ENCODE measurements at places on chromosomes 7 and 10.
A peak's percentile ranks its signal among the peaks of the same experiment; 100 is the strongest.

GRCh38 chr10:63812501-63812900, 291.3 kb downstream of the REEP3 start:
- DNase-seq, result no peak

DNA sequence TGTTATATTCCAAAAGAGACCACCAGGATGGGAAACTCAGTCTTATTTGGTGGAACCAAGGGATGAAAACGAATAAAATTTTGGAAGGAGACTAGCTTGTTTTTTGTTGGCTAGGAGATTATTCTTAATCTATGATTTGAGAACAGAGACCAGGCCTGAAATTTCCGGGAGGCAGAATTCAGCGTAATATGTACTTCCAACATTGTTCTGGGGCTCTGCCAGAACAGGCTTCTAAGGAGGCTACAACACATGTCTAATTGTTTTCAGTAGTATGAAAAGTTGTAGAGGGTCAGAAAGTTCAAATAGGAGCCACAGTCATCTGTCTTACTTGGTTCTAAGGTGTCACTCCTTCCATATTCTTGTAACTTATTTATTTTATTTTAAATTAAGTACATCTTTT, 1.7 kb downstream of the DDX21 start:
- DNase-seq, result no peak

GRCh38 chr7:27767374-27767773, 27.4 kb downstream of the TAX1BP1 start:
- DNase-seq, result no peak

- DNase-seq, result peak; percentile 83
Measured at GRCh38 chr10:11176746-11177145, 159.1 kb downstream of the CELF2 start.

DNA sequence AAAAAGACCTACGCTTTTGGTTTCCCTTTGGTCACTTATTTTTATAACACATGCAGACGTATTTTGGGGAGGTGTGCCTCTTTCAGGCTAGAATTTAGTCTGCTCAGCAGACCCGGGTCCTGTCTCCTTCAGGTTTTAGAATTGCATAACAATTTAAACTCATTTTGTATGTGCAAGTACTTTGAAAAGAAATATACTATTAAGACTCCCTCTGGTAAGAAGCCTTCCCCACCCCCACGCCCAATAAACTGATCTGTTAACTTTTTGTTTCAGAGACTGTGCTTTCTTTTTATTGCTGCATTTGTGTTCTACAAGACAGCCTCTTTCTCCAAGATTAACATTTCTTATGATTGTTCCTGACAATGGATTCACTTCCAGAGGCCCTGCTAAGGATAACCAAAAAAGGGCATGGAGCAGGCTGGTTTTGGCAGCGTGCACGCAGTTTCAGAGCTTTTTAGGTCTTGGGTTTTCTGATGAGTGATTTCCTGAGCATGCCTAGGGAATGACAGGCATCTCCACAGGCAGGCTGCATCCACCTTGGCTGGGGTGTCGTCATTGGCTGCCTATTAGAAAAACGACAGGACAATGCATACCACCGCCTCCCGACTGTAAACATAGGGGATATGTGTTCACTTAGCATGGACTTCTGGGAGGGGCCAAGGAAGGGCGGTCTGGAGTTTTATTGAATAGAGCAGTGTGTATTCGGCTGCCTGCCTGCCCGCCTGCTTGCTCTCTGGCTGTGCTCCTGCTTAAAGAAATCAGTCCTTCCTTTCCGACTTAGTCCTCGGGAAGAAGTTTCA, at the start of gene CALD1:
Gene CALD1 (plus strand): TSS at position 694 of the 800 bp plus-strand sequence. CDS start 88,100 bp downstream, outside the sequence.
- no peak for DNase-seq

DNA sequence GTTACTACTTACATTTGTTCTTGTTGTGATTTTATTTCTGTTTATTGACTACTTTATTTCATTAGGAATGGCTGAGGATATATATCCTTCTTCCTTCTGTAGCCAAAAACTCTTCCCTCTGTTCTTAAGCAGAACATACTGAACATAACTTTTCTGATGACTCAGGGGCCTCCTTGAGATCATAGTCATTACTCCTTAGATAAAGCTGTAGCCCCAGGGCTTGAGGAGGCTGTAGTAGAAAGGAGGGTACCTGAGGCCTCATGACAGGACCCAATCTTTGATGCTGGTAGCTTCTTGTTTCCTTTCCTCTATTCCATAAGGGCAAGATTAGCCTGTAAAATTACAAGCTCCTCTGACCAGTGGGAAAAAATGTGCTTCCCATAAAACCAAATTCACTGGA, 41.2 kb upstream of the FGFR2 start:
- DNase-seq, result no peak

DNA sequence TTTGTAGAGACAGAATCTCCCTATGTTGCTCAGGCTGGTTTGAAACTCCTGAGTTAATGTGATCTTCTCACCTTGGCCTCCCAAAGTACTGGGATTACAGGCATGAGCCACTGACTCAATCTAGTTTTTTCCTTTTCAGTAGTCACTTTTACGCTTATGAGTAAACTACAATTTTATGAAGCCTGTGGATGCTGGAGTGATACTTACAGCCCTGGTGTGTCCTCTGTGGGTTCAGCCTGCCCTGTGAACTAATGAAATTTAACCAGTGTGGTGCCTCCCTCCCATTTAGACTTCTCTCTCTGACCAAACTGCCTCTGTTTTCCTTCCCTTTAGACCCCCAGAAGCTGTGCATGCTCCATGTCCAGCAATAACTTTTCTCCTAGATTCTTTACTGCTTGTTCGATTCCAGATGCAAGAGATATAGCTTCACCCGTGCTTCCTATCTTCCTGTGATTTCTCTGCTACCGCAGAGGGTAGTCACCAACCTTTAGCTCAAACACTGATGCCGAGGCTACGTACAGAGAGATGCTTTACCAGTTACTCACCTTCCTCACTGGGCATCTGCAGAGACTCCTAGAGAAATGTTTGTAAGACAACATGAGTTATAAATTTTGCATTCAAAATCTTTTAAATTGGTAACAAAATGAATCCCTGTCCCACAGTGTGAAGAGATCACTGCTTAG, 90.8 kb downstream of the KIAA1217 start:
- DNase-seq, result no peak

DNA sequence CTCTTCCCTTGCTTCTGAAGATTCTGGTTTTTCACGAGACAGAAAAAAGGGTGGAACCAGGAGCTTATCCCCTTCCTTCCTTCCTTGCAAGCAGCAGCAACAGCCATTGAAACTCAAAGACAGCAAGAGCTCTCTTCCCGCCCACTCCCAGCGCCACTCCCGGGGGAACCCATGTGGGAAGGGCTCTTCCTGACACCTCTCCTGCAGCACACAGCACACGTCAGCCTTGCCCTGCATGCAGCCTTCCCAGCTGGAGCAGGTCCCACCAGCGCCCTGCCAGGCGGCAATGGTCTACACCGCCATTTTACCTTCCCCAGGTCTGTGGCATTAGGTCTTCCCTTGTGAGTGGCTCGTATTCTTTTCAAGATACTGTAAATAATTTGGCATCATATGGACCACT, 161.8 kb downstream of the MGMT start:
- no peak for DNase-seq

DNA sequence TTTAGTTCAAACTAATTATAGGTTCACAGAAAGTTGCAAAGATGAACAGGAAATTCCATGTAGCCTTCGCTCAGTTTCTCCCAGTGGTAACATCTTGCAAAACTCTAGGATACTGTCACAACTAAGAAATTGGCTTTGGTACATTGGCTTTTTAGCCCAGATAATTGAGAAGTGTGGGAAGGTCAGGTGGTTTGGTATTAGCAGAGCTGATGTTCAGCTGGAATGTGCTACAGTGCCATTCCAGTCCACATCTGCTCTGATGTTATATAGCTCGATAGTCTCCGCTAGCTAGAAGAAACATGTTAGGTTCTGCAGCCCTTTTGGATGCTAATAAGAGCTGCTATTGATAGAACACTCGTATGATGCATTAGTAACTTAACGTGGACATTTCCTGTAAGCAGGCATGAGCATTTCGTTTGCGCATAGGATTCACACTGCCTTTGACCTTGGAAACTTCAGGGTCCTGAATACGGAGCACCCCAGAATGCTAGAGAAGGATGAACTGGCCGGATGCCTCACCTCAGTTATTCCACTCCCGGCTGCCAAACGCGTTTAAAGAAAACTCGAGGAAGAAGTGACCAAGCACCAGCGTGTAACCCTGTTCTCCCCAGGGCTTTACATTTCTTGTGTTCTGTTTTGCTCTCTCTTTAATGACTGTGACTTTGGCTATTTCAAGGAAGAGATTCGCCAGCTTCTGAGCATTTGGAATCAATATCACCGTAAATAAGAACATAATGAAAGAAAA, 271.4 kb downstream of the GALNT17 start:
- no peak for DNase-seq

GRCh38 chr7:46391231-46392201, 470.4 kb upstream of the IGFBP3 start:
- DNase-seq, result no peak

GRCh38 chr10:62008196-62008595, 106.7 kb downstream of the ARID5B start:
- no peak for DNase-seq

GRCh38 chr7:27115221-27116026, 12.9 kb upstream of the HOXA2 start:
- DNase-seq, result no peak

DNA sequence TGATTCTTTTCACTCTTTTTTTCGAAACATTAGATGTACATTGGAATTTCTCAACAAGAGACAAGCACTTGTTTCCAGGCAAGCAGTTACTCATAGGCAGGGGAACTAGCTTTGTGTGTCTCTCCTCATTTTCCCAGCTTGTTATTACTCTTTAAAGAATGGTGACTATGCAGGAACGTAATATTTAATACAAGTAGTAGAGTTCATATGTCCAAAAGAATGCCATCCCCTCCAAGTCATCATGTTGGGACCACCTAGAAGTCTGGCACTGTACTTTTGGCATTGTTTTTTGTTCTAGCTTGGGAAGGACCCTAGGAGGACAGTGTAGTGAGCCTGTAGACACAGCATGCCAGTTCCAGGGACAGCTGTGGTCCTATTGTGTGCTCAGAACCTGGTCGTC, 650.7 kb downstream of the INHBA start:
- DNase-seq, result no peak

- no peak for DNase-seq
Measured at GRCh38 chr10:11608159-11609013, 3.1 kb downstream of the USP6NL start.

DNA sequence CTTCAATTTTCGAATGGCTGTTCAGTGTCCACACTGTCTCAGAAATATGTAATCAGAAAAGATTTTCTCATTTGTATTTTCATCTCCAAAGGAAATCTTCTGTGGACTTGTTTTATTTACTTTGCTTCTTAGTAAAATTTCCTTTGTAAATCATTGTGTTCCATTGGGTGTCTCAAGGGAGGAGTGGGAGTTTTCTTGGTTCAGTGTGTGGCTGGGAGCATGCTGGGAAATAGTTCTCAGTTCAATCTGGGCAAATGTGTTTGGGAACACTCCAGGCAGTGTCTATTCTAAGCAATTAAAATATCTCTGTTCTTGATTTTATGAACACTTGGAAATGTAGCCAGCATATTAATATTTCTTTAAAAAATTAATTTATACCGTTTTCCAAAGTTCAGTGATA, 1019.8 kb downstream of the CNTNAP2 start:
- no peak for DNase-seq

DNA sequence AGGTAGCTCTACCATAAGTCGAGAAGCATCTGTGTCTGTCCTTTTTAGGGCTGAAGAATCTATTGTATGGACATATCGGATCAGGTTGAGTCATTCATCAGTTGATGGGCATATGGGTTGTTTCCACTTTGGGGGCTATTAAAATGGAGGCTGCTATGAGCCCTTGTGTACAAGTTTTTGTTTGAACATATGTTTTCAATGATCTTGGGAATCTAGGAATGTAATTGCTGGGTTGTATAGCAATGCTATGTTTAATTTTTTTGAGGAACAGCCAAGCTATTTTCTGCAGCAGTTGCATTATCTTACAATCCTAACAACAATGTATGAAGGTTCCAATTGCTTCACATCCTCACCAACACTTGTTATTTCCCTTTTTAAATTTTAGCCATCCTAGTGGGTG, 46.4 kb upstream of the HABP2 start:
- no peak for DNase-seq

DNA sequence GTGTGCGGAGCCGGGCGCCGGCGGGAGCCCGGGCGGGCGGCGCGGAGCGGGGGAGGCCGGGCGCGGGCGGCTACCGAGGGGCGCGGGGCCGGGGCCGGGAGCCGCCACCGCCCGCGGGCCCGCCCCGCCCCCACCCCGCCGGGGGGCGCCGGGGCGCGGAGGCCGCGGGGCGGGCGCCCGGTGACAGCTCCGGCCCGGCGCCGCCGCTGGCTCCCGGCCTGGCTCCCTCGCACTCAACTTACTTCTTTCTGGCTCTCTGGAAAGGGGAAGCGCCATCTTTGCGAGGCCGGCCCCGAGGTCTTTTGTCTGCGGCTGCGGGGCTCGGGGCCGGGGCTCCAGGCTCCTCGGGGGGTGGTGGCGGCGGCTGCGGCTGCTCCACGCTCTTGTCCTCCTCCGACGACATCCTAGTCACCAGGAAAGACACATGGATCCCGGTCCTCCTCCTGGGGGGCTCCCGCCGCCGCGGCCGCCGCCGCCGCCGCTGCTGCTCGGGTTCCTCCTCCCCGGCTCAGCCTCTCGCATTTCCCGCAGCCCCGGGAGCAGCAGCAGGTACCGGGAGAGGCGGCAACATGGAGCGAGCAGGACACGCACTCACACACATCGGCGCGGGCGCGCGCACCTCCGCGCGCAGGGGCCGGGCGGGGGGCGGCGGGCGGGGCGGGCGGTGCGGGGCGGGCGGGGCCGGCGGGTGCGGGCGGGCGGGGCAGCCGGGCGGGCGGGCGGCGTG, at the start of gene KMT2C:
Gene KMT2C (minus strand): TSS at position 620 of the 727 bp plus-strand sequence. CDS start 217 bp downstream, at position 403.
- DNase-seq, result peak; percentile 67

DNA sequence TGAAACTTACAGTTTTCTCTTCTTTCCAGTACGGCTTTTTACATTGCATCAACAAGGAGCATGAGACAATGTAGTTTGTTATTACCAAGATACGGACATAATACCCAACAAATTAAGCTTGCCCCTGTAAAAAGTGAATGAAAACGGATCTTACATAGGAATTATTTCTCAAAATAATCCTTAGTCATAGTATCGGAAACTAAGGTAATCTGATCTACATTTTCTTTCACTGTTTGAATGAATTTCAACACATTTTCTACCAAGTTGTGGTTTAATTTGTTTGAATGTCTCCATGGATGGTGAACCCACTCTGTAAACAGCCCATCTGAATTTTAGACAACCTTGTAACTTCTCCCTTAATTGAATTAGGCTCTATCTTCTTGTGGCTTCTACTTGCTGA, 90.5 kb downstream of the INHBA start:
- no peak for DNase-seq

- no peak for DNase-seq
Measured at GRCh38 chr7:3404501-3404900, 103.4 kb downstream of the SDK1 start.

- peak; percentile 71 for DNase-seq
Measured at GRCh38 chr7:131031099-131031868, 296.4 kb upstream of the MKLN1 start.

- DNase-seq, result no peak
Measured at GRCh38 chr10:123011987-123012386, 3.2 kb downstream of the ACADSB start.

- no peak for DNase-seq
Measured at GRCh38 chr10:97069576-97070362, 116.0 kb downstream of the SLIT1 start.
